ENCODE measurements at places on chromosomes 5 and 9.

DNA sequence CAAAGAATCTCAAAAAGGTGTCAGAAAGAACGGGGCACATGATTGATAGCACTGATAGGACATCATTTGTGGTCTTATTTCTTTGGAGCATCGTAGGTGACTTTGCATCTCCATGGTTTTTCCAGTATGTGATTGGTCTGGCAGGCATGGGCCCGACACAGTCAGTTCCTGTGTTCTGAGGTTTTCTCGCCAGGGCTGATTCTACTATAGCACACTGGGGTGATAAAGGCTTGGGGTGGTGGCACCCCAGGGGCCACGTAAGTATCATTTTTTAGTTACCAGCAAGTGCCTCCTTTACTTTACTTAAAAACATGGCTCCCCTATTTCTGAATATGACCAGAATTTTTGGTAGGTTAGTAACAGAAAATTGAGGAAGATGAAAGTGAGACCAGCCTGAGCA lies 202.7 kb downstream of the RFK start:
- no peaks in the 10 kb centered on the region for H3K36me3 ChIP-seq
- DNase-seq: no peak
- H3K27ac ChIP-seq: no peak overlapping the region
- H3K4me3 ChIP-seq: no peak overlapping the region
- H3K27me3 ChIP-seq: no peaks in the 10 kb centered on the region

GRCh38 chr9:121833061-121833460 lies 181.6 kb downstream of the DAB2IP start:
- H3K4me1 ChIP-seq: no peaks in the 10 kb centered on the region
- no peaks in the 10 kb centered on the region for H3K27me3 ChIP-seq
- H3K4me3 ChIP-seq: no peak overlapping the region
- no peak overlapping the region for H3K27ac ChIP-seq
- no peaks in the 10 kb centered on the region for H3K36me3 ChIP-seq

GRCh38 chr9:19180991-19181390 lies 49.5 kb upstream of the DENND4C start:
- no peak overlapping the region for H3K4me3 ChIP-seq
- no peaks in the 10 kb centered on the region for H3K27me3 ChIP-seq
- H3K36me3 ChIP-seq: no peaks in the 10 kb centered on the region
- H3K4me1 ChIP-seq: peaks cover 15% of the 10 kb centered on the region
- no peak overlapping the region for H3K27ac ChIP-seq

DNA sequence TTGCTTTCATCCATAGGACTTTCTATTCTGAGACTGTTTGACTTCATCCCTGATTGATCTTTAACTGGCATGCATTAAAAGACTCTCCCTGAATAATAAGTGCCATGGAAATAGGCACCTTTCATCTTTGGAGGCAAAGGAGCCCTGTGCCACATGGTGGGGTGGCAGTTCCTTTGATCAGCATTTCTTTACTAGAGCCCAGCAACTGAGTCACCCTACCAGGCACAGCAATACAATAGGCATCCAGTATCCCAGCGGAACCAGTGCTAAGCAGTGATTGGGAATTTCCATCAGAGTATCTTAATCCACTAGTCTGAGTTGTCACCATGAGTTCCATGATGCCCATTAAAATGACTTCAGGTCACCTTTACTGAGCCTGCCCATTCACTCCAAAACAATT lies 476.1 kb upstream of the MPDZ start:
- H3K36me3 ChIP-seq: no peaks in the 10 kb centered on the region
- no peak for DNase-seq
- H3K4me1 ChIP-seq: no peaks in the 10 kb centered on the region
- no peak overlapping the region for H3K4me3 ChIP-seq
